A172 (cell line): ENCODE measurements at places on chromosomes 1 and 21.
A peak's percentile ranks its signal among the peaks of the same experiment; 100 is the strongest.

- DNase-seq, result no peak
Observed at GRCh38 chr1:157803851-157804250, 16.1 kb downstream of the FCRL1 start.

DNA sequence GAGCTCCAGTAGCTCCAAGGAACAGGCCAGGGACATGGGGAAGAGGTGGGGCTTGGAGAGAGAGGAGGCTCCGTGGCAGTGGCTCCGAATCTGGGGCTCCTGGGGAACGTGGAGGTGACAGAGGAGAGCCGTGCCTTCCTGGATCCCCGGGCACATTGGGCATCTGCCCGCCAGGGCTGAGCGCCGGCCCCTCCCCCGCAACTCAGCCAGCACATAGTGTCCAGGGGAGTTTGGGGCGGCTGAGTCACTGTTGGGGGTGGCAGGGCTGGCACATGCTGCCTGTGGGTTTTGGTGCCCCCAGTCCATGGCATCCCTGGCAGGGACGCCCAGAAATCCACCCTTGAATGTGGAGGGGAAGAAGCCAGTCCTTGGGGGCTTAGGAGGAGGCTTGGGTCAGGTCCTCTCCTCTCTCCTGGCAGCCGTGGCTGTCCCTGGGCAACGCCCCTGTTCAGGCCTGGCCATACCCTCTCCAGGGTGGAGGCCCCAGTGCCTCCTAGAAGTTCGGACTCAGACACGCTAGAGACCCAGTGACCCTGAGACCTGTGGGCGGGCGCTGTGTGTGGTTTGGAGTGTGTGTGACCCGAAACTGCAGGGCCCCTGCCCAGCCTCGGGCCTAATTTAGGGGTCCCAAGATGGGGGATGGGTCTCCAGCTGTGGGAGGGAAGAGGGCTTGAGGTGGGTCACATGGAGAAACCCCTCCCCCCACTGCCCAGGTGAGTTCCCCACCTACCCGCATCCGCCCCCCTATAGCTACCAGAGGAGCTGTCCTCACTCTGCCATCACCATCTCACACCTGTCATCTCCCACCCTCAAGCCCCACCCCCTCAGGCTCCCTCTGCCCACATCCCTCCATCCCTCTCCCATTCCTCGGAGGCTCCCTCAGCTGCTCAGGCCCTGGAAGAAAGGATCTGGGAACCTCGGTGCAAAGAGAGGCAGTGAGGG, 1.6 kb downstream of the HSPB7 start:
- peak; percentile 36 for DNase-seq

DNA sequence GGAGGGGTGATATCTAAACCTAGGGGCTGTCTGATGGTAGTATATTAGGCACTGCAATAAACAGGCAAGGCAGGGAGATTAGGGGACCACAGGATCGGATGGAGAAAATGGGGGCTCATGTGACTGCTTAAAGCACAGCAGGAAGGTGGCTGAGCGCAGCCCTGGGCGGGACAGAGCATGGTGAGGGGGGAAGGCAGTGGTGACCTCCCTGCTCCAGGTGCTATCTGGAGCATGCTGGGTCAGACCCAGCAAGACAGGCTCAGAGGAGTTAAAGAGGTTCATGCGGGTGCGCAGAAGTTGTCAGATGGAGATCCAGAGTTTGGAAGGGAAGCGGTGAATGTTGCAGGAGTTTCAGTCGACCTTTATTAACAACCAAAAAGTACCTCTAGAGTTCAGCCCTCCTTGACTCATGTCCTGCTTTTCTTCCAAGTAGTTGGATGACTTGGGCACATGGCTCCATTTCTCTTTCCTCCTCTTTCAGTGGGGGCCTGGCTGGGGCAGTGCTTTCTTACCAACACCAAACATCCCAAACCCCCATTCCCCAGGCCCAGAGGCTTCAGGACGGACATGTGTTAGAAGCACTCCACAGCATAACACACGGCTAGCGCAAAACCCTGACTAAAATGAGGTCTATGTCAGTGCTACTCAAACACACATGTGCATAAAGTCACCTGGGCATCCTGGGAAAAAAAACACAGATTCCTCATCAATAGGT, 41.5 kb downstream of the CAPN9 start:
- DNase-seq, result no peak

GRCh38 chr1:20311289-20311688, 20.6 kb downstream of the VWA5B1 start:
- DNase-seq, result no peak

- peak; percentile 67 for DNase-seq
Observed at GRCh38 chr1:23224739-23225648, 7.7 kb upstream of the HTR1D start.

- no peak for DNase-seq
Observed at GRCh38 chr1:41915786-41916571, 2.7 kb downstream of the HIVEP3 start.

- no peak for DNase-seq
Observed at GRCh38 chr1:163227126-163227525, 24.4 kb upstream of the RGS5 start.

DNA sequence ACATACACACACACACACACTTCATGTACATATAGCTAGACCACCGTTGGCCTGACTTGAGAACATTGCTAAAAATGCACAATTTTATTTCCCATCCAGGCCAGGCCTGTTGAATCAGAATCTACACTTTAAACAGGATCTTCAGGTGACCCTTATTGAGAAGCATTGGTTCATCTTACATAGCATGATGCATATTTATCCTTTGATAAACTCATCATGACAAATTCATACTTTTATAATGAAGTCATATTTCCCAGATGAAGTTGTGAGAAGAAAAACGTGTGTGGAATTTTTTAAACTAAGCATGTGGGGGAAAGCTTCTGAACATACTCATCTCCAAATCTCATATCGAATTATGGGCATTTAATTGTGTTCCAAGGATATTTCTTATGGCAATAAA, 877.7 kb downstream of the MRPL39 start:
- DNase-seq, result no peak

- DNase-seq, result peak; percentile 44
Observed at GRCh38 chr1:33097137-33097611, 16.2 kb downstream of the AZIN2 start.

GRCh38 chr1:158146165-158146564, 34.5 kb upstream of the CD1D start:
- DNase-seq, result peak; percentile 93

DNA sequence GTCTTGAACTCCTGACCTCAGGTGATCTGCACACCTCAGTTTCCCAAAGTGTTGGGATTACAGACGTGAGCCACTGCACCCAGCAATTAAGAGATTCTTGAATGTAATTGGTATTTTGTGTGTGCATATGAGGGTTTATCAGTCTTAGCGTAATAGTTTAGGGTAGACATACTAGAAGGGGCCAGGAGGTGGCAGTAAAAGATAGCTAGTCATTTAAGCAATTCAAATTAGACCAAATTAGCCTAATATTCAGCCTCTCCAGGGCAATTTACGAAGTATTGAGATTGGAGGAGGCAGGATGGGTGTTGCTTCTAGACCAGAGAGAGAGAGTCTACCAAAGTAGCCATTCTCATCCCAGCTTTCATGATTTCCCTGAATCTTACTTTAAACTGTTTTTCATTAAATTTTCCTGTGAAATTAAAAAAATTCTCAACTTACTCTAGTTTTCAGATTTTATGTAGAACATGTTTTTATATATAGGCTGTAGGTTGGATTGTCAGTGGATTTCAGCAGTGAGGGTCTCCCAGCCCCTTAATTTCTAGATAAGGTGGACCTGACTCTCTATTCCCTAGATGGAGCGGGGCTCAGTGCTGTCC, 119.7 kb downstream of the HHAT start:
- DNase-seq, result peak; percentile 75
